ENCODE measurements at places on chromosomes 1 and 21.

DNA sequence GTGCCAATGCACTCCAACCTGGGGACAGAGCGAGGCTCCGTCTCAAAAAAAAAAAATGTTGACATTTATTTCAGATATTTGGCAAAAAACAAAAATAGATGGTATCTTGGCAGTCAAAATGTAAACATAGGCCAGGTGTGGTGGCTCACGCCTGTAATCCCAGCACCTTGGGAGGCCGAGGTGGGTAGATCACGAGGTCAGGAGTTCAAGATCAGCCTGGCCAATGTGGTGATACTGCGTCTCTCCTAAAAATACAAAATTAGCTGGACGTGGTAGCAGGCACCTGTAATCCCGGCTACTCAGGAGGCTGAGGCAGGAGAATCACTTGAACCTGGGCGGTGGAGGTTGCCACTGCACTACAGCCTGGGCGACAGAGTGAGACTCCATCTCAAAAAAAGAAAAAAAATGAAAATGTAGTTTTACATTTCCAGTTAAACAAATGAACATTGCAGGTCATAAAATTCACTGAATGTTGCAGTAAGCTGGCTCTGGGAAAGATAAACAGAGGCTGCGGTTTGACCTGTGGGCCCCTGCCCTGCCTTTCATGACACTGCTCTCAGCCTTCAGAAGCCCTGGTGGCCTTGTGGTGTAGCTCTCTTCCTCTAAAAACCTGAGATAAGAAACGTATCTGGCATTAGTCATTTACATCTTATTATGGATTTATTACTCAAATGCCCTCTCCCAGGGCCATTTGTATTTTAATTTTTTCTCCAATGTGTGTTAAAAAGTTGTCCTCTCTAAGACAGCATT is 12.2 kb upstream of the SLC44A3 start:
- no peak overlapping the region for H3K27ac ChIP-seq
- no peak for DNase-seq
- H3K4me1 ChIP-seq: peaks cover 5% of the 10 kb centered on the region
- no peaks in the 10 kb centered on the region for H3K36me3 ChIP-seq
- peaks cover 15% of the 10 kb centered on the region for H3K27me3 ChIP-seq
- no peak overlapping the region for H3K4me3 ChIP-seq

DNA sequence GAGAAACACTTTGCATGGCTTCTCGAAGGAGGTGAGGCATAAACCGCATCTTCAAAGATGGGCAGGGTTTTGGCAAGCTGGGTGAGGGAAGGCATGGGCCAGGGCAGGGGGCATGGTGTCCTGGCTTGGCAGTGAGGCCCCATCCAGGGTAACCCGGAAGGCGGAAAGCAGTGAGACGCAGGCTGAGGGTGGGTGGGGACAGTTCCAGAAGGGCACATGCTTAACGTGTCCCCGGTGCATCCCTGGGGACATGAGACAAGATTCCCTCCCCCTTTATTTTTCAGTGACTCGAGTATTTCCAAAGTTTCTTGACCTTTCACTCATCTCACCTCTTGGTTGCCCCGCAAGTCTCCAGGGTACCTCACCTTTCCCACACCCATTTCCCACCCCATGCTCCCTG is 122.8 kb upstream of the SLC25A33 start:
- H3K27me3 ChIP-seq: peaks cover 6% of the 10 kb centered on the region
- peak overlapping the region; percentile 86 for H3K27ac ChIP-seq
- DNase-seq: no peak
- H3K36me3 ChIP-seq: no peaks in the 10 kb centered on the region

DNA sequence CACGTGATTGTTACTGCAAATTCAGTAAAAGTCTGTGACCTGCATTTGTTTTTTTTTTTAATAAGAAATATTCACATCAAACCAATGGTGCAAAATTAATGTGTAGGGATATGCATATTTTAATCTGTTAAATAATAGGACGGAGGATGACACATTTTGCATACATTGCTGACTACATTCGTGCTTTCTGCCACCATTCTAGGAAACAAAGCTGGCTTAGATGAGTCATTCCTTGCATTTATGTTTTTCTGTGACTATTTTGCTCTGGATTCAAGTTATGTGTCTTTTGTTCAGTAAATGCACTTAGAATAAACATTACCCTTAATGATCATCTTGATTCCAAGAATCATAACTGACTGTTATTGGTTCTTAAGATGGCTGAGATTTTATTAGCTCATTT is 23.9 kb upstream of the CYYR1 start:
- no peak overlapping the region for H3K4me3 ChIP-seq
- H3K4me1 ChIP-seq: no peaks in the 10 kb centered on the region
- H3K36me3 ChIP-seq: no peaks in the 10 kb centered on the region
- H3K27ac ChIP-seq: no peak overlapping the region

- H3K4me1 ChIP-seq: no peaks in the 10 kb centered on the region
- H3K27ac ChIP-seq: no peak overlapping the region
- peaks cover 25% of the 10 kb centered on the region for H3K27me3 ChIP-seq
- H3K36me3 ChIP-seq: no peaks in the 10 kb centered on the region
- no peak for DNase-seq
- H3K4me3 ChIP-seq: no peak overlapping the region
Measured at GRCh38 chr21:26795866-26796329, 49.3 kb downstream of the ADAMTS1 start.

- H3K27ac ChIP-seq: no peak overlapping the region
- no peaks in the 10 kb centered on the region for H3K27me3 ChIP-seq
- DNase-seq: no peak
- peaks cover 11% of the 10 kb centered on the region for H3K4me1 ChIP-seq
- no peak overlapping the region for H3K4me3 ChIP-seq
Measured at GRCh38 chr1:27770293-27770830, 2.7 kb upstream of the STX12 start.

DNA sequence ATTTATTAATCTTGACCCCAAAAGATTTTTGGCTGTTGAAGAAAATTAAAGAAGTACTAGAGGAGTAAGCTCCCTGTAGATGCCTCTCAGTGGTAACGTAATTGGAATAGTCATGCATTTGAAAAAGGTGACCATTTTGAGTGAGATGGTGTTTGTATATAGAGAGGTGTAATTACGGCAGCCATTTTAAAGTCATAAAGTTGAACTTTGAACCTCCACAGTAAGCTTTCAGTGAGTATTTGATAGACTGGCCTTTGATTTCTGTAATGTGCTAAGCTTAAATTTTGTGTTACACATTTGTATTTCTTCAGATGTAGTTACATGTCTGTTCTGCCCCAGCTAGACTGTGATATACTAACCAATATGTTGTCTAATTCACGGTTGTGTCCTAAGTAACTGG is 21.5 kb upstream of the TMCO2 start:
- no peaks in the 10 kb centered on the region for H3K27me3 ChIP-seq
- no peak overlapping the region for H3K27ac ChIP-seq
- no peak for DNase-seq
- no peak overlapping the region for H3K4me3 ChIP-seq
- H3K36me3 ChIP-seq: peaks cover 4% of the 10 kb centered on the region

DNA sequence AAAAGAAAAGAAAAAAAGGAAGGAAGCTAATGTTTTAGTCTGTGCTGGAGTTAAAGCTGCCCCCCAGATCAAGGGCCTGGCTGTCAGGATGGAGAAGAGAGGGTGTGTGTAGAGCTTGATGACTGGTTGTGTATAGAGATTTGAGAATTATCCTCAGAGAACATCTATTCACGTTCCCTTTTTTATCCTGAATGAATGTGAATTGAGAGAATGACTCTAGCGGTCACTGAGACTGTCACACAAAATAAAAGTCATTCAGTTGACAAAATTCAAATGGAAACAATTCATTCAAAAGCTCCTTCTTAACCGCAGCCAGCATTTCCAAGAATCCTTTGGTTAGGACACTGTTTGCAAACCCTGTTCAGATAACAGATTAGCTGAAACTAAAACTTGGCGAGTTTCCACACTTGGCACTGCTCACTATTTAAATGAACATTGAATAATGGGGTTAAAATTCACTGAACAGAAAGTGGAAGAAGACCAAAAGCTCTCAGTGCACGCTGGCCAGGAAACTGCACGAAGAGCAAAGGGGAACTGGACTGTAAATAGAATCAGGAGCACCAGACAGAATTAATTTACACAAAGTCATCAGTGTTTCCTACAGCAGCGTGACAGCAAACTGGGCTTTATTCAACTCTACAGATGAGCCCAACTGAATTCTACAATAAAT is 13.6 kb upstream of the FAM89A start:
- peaks cover 2% of the 10 kb centered on the region for H3K36me3 ChIP-seq
- H3K27me3 ChIP-seq: peaks cover 27% of the 10 kb centered on the region
- H3K4me3 ChIP-seq: no peak overlapping the region
- peaks cover 9% of the 10 kb centered on the region for H3K4me1 ChIP-seq
- DNase-seq: no peak

- no peaks in the 10 kb centered on the region for H3K36me3 ChIP-seq
- H3K4me3 ChIP-seq: no peak overlapping the region
- H3K4me1 ChIP-seq: peaks cover 9% of the 10 kb centered on the region
- no peak for DNase-seq
- H3K27ac ChIP-seq: no peak overlapping the region
Measured at GRCh38 chr1:172382990-172383389, 37.5 kb upstream of the C1orf105 start.

GRCh38 chr1:229596925-229597699 is 28.8 kb downstream of the TAF5L start:
- no peak for DNase-seq
- peaks cover 9% of the 10 kb centered on the region for H3K36me3 ChIP-seq
- no peak overlapping the region for H3K4me3 ChIP-seq
- no peak overlapping the region for H3K27ac ChIP-seq
- no peaks in the 10 kb centered on the region for H3K27me3 ChIP-seq
- peaks cover 12% of the 10 kb centered on the region for H3K4me1 ChIP-seq

DNA sequence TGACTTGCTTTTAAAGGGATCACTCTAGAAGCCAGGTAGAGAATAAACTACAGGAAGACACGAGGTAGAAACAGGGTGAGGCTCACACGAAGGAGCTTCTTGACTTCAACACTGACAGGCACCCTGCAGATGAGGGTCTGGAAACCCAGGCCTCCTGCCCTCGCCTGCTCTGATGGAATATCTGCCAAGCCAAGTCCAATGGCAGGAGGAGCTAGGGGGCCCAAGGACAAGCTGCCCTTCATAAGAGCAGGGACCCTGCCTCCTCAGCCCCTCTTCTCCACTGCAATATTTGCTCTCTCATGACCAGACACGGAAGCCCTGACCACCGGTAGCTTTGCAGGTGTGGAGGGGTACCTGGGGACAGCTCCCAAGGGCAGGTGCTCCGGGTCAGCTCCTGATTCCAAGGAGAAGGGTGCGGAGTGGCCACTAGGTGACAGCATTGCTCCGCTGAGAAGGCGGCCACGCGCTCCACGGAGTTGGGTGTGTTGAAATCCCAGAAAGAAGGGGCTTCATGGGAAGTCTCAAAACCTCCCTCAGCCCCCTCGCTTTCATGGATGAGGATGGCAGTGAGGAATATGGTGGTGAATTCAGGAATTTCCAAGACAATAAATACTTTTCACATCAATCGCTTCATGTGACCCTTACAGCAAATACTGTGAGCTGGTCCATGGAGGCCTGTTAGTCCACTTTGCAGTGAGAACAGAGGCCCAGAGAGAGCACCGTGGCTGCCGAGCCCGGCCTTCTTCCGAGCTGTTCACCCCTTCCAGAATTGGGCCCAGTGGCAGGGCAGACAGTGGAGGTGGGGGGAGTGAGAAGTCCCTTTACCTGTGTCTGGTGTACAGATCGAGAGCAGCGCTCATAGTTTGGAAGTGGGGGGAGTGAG is 33.2 kb upstream of the PAX7 start:
- H3K36me3 ChIP-seq: peaks cover 2% of the 10 kb centered on the region
- DNase-seq: peak; percentile 11
- H3K27ac ChIP-seq: peak overlapping the region; percentile 59

DNA sequence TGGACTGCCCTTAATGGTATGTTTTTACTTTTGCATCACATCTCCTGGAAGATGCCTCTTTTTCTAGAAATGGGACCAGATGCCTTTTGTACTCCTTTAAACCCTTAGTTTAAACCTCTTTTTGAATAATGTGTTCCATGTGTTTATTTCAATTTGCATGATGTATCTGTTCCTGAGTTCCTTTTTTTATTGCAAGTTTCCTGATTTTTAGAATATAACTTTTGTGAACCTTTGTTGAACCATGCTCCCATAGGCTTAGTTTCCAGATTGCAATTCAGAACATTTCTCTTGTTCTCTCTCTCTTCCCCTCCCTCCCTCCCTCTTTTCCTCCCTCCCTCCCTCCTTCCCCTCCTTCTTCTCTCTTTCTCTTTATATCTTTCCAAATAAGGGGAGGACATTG is 81.9 kb downstream of the RGL1 start:
- peaks cover 17% of the 10 kb centered on the region for H3K27me3 ChIP-seq
- H3K27ac ChIP-seq: no peak overlapping the region
- H3K4me1 ChIP-seq: peaks cover 36% of the 10 kb centered on the region
- H3K4me3 ChIP-seq: no peak overlapping the region

DNA sequence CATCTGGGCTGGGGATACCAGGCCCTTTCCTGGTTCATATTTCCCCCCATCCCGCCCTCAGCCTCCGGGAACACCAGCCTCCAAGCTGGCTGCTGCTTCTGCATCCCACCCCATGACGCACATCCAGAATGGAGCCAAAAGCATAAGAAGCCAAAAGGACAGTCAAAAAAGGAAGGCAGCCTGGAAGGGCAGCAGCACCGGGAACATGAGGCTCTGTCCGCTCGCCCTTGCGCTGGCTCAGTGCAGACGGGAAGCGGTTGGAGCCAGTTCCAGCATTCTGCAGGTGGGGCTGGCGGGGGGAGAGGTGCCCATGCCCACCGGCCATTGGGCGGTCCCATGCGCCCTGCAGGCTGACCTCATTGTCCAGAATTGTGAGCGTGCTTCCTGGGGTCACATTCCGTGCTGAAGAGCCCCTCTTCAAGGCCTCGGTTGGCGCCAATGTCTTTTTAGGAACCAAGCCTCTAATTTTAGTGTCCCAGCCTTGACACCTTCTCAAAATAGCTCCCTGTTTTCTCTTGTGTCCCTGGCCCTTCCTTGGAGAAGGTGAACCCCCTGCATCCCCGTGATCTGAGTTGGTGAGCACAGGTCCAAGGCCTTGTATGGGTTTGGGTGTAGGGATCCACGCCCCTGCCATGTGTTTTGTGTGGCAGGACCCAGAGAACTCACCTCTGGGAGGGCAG is 28.4 kb upstream of the NPPB start:
- no peak for DNase-seq
- H3K36me3 ChIP-seq: no peaks in the 10 kb centered on the region
- no peak overlapping the region for H3K27ac ChIP-seq
- H3K4me1 ChIP-seq: peaks cover 5% of the 10 kb centered on the region
- H3K4me3 ChIP-seq: no peak overlapping the region

DNA sequence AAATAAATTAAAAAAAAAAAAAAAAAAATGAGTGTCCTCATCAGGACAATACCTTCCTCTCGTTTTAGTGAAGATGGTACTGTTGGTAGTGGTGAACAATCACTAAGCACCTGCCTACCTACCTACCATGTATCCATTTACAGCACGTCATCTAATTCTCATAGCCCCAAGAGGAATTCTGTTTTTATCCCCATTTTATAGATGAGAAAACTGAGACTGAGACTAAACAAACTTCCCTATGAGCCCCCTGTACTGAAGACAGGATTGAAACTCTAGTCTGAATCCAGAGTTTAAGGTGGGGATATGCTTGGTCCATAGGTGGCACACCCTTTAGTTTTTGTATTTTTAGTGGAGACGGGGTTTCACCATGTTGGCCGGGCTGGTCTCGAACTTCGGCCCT is 17.3 kb upstream of the THEMIS2 start:
- peaks cover 1% of the 10 kb centered on the region for H3K36me3 ChIP-seq
- no peak for DNase-seq
- H3K4me3 ChIP-seq: no peak overlapping the region
- no peak overlapping the region for H3K27ac ChIP-seq
- H3K27me3 ChIP-seq: no peaks in the 10 kb centered on the region

Data from T-helper 17 cell (primary cell).